ENCODE measurements at places on chromosomes 1 and 21.

DNA sequence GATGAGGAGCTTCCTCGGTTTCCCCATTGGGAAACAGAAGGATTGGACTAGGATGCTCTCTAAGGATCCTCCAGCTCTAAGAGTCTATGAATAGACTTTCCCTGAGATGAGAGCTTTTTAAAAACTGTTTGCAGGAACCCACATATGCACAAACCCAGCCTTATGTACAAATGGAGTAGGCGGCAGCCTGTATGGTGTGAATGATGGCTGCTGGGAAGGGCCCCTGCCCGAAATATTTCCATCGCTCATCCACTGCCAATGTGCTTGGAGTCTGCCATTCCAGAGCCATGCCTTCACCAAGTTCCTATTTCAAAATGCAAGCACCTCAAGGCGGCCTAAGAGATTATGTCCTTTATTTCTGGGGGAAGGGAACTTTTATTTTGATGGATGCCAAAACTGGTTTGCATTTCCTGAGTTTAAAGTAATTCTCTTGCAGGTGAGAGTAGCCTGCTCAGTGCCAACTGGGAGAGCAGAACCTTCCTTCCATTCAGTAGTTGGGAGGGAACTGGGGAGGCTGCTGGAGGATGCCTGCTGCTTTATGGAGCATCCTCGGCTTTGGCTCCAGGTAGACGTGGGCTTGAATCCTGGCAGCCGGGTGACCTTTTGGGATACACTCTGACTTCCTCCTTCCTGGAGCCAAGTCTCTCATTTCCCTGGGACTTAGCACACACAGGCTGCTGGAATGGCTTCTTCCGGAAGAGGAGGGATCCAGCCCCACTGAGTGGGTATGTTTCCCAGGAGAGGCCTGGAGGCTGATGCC is 165.9 kb downstream of the ACTL8 start:
- no peak for DNase-seq
- H3K36me3 ChIP-seq, result no peaks in the 10 kb centered on the region
- no peak overlapping the region for H3K27ac ChIP-seq
- no peaks in the 10 kb centered on the region for H3K4me1 ChIP-seq

GRCh38 chr1:231678011-231678432 is 51.4 kb downstream of the DISC1 start:
- peaks cover 8% of the 10 kb centered on the region for H3K27me3 ChIP-seq
- DNase-seq, result no peak
- no peak overlapping the region for H3K4me3 ChIP-seq
- peaks cover 5% of the 10 kb centered on the region for H3K36me3 ChIP-seq
- peaks cover 43% of the 10 kb centered on the region for H3K4me1 ChIP-seq

DNA sequence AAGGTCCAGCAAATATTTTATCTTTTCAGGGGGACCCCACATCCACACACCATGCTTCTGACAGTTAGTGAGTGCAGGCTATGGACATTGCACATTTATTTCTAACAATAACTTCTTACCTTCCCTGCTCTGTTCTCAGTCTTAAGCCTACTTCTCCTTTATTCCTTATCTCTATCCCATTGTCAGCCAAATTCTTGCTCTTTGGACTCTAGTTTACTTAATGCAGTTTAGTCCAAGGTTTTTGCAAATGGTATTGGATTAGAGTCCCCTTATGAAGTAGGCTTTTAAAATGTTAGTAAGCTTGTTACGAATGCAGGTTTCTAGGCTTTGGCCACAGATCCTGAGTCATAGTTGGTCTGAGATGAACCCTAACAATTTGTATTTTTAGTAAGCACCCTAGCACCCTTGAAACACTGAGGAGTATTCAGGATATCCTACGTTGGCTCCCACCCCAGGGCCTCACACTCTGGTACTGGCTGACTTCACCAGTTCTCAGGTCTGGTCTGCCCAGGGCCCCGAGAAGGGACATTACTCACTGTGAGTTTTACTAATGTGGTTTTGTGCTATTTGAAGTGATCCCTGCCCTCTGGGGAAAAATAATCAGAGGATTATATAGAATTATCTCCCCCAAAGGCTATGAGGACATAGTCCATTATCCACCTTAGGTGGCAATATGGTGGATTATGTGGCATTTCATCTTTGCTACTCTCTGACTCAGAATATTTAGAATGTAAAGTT is 239.5 kb downstream of the TGFB2 start:
- H3K4me1 ChIP-seq, result peaks cover 8% of the 10 kb centered on the region
- H3K27ac ChIP-seq, result no peak overlapping the region
- peaks cover 1% of the 10 kb centered on the region for H3K27me3 ChIP-seq
- DNase-seq, result no peak

DNA sequence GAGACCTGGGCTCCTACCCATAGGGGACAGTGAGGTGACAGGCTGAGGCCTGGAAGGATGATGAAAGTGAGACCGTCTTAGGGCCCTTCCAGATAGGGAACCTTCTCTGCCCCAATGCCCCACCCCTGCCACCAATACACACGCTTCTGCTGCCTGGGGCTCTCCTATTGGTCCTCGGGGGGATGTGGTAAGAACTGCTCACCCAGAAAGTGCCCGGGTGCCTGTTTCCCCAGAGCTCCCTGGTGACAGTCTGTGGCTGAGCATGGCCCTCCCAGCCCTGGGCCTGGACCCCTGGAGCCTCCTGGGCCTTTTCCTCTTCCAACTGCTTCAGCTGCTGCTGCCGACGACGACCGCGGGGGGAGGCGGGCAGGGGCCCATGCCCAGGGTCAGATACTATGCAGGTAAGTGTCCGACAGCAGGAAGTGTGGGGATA is 948 bp downstream of the SEMA4A start:
- no peak overlapping the region for H3K4me3 ChIP-seq
- peaks cover 4% of the 10 kb centered on the region for H3K4me1 ChIP-seq
- peaks cover 10% of the 10 kb centered on the region for H3K27me3 ChIP-seq
- no peak overlapping the region for H3K27ac ChIP-seq
- no peaks in the 10 kb centered on the region for H3K36me3 ChIP-seq
- no peak for DNase-seq

- peaks cover 24% of the 10 kb centered on the region for H3K4me1 ChIP-seq
- no peak overlapping the region for H3K4me3 ChIP-seq
- H3K27ac ChIP-seq, result no peak overlapping the region
- peaks cover 19% of the 10 kb centered on the region for H3K27me3 ChIP-seq
- DNase-seq, result no peak
Observed at GRCh38 chr1:201741763-201742342, 87.1 kb upstream of the IPO9 start.

DNA sequence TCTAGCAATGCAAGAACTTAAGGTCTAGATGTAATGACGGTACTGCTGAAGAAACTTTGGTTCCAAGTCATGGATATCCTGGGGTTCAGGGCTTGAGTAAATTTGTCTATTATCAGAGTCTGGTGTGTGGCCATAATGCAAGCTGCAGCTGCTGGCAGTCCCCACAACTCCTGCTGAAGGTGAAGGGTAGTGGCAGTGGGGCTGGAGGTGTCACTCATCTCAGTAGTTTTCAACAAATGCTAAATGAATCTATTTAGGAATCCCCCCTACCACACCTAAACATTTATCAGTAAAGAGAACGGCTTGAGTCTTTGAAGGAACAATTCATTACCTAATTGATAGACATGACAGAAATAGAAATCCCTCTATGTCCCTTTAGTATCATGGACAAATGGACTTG is 99.2 kb upstream of the GNG4 start:
- H3K36me3 ChIP-seq, result no peaks in the 10 kb centered on the region
- H3K4me1 ChIP-seq, result no peaks in the 10 kb centered on the region
- no peak overlapping the region for H3K27ac ChIP-seq
- no peak overlapping the region for H3K4me3 ChIP-seq
- H3K27me3 ChIP-seq, result no peaks in the 10 kb centered on the region

DNA sequence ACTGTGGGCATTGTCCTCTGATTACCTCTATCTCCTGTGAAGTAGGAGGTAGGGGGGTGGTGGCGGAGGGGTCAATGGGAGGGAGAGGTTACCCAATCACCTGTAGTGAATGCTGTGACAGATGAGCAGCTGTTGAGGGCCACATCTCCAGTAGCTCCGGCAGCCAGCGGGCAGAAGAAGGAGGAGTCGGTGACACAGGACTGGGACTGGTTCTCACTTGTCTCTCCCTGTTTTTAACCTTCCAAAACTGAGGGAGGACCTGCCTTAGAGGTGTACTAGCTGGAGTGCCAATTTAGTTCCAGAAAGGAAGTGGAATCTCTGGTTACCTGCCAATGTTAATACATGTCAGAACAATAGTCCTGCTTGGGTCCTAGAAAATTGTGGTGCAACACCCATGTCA is 56.2 kb upstream of the ENAH start:
- peaks cover 2% of the 10 kb centered on the region for H3K27me3 ChIP-seq
- H3K27ac ChIP-seq, result no peak overlapping the region
- no peak for DNase-seq
- no peak overlapping the region for H3K4me3 ChIP-seq

- no peak overlapping the region for H3K27ac ChIP-seq
- H3K36me3 ChIP-seq, result no peaks in the 10 kb centered on the region
- H3K4me1 ChIP-seq, result peaks cover 3% of the 10 kb centered on the region
- peak overlapping the region; percentile 81 for H3K4me3 ChIP-seq
- H3K27me3 ChIP-seq, result peaks cover 16% of the 10 kb centered on the region
Observed at GRCh38 chr1:40861224-40862003, 749 bp downstream of the CITED4 start.

DNA sequence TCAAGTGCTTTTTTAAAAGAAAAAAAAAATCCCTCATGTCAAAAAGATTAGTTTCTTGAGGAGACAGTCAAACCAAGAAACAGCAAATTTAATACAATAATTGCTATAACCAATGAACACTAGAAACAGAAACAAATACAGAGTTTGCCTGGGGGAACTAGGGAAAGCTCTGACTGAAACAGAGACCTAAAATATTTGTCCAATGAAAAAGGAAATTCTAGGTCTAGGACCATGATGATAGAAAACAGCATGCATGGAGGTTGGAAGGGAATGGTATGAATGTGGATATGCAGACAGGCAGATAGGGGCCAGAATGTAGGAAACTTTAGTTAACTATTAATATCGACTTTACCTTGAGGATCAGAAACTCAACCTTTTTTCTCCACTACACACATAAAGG is 31.4 kb downstream of the RNF115 start:
- no peak for DNase-seq
- no peaks in the 10 kb centered on the region for H3K4me1 ChIP-seq
- peaks cover 3% of the 10 kb centered on the region for H3K27me3 ChIP-seq
- no peak overlapping the region for H3K27ac ChIP-seq

DNA sequence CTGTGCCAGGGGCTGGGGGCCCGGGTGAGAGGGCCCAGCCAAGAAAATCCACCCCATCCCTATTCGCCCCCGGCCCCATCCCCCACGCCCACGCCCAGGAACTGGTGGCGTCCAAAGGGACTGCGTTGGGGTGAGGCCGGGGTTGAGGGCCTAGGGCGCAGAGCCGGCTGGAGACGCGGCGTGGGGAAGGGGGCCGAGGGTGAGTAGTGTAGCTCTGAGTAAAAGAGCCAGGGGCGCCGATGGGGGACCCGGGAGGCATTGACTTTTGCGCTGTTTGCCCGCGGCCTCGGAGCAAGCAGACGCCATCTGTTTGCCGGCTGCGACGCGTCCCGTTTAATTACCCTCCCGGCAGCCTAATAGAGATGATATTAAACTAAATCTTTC is 3.5 kb upstream of the DMRTA2 start:
- H3K36me3 ChIP-seq, result peaks cover 5% of the 10 kb centered on the region
- peaks cover 19% of the 10 kb centered on the region for H3K4me1 ChIP-seq
- DNase-seq, result peak; percentile 53
- no peak overlapping the region for H3K4me3 ChIP-seq
- no peak overlapping the region for H3K27ac ChIP-seq

DNA sequence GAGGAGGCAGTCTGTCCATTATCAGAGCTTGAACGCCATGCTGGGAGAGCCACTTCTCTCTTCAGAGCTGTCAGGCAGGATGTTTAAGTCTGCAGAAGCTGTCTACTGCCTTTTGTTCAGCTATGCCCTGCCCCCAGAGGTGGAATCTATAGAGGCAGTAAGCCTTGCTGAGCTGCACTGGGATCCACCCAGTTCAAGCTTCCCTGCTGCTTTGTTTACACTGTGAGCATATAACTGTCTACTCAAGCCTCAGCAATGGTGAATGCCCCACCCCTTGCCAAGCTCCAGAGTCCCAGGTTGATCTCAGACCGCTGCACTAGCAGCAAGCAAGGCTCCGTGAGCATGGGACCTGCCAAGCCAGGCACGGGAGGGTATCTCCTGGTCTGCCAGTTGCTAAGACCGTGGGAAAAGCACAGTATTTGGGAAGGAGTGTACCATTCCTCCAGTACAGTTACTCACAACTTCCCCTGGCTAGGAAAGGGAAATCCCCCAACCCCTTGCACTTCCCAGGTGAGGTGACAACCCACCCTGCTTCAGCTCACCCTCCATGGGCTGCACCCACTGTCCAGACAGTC is 32.5 kb downstream of the RGS13 start:
- no peak for DNase-seq
- peaks cover 2% of the 10 kb centered on the region for H3K27me3 ChIP-seq
- no peaks in the 10 kb centered on the region for H3K4me1 ChIP-seq
- no peaks in the 10 kb centered on the region for H3K36me3 ChIP-seq
- no peak overlapping the region for H3K4me3 ChIP-seq
- H3K27ac ChIP-seq, result no peak overlapping the region

DNA sequence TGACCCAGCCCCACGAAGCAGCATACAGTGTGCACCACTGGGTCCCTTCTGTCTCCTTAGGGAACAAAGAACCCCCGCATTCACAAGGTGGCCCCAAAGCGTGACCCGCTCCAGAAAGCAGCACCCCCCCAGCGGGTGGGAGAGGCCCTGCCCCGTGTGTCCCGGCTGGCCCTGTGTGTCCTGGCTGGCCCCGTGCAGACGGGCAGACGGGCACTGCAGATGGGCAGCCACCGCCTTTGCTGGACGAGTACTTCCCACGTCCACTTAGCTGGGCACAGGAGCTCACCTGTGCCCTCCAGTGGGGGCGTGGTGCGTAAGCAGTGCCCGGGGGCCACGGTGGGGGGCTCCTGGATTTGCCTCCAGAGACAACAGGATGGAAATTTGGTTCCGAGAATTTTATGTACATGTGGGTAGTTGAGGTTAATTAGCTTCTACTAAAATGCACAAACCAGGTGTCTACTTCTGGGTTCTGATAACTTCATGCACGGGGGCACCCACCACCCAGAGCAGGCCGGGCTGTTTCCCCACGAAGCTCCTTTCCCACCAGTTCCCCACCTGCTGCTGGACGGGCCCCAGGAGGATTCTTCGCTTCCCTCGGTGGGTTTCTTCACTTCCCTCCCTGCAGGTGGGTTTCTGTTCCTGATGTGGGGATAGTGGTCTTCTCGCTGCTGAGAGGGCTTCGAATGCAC is 33.2 kb upstream of the SLC19A1 start:
- peaks cover 5% of the 10 kb centered on the region for H3K4me1 ChIP-seq
- H3K36me3 ChIP-seq, result no peaks in the 10 kb centered on the region
- no peak for DNase-seq
- H3K27me3 ChIP-seq, result peaks cover 2% of the 10 kb centered on the region

GRCh38 chr1:88579598-88579997 is 104.5 kb upstream of the PKN2 start:
- H3K4me3 ChIP-seq, result no peak overlapping the region
- H3K36me3 ChIP-seq, result no peaks in the 10 kb centered on the region
- H3K4me1 ChIP-seq, result no peaks in the 10 kb centered on the region
- H3K27me3 ChIP-seq, result peaks cover 3% of the 10 kb centered on the region
- no peak overlapping the region for H3K27ac ChIP-seq

DNA sequence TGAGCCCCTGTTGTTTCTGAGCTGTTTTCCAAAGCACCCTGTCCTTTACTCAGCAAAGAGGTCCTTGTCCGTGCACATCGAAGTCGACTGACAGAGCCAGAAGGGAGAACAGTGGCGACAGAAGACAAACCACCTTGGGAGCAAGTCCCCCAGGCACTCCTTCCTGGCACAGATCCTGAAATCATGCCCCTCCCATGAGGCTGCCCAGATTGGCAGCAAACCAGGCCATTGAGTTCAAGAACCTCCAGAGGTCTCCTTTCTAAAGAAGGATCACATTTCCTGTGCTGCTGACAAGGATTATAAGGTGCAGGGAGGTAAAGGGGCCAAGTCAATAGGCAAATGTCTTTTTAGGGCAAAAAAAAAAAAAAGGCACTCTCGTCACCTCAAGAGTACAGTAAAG is 84.7 kb upstream of the HIVEP3 start:
- H3K27me3 ChIP-seq, result peaks cover 1% of the 10 kb centered on the region
- DNase-seq, result no peak
- no peaks in the 10 kb centered on the region for H3K36me3 ChIP-seq
- H3K4me1 ChIP-seq, result no peaks in the 10 kb centered on the region
